ENCODE measurements at places on chromosomes 5 and 9.

GRCh38 chr9:20659474-20659967 lies 24.5 kb upstream of the FOCAD start:
- DNase-seq, result no peak

GRCh38 chr5:61055434-61056006 lies 106.7 kb downstream of the SMIM15 start:
- peak; percentile 76 for DNase-seq

DNA sequence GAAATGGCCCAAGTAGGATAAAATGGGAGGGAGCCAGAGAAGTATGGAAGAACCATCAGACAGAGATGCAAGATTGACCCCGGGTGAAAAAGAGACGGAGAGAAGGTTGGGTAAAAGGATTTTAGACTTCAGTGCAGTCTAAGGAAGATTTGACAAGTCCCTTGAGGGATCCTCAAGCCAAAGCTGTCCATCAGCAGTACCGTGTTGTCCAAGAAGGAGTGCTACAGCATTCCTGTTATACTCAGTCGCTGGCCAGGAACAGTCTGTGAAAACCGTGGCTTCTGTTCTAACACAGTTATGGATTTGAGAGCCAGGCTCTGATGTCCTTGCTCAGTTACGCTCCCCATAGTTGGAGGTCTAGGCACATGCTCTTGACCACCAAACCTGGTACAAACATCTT lies 383.9 kb upstream of the DAB2 start:
- DNase-seq, result no peak

- DNase-seq, result peak; percentile 72
Measured at GRCh38 chr5:168765551-168766425, 186.6 kb upstream of the PANK3 start.

DNA sequence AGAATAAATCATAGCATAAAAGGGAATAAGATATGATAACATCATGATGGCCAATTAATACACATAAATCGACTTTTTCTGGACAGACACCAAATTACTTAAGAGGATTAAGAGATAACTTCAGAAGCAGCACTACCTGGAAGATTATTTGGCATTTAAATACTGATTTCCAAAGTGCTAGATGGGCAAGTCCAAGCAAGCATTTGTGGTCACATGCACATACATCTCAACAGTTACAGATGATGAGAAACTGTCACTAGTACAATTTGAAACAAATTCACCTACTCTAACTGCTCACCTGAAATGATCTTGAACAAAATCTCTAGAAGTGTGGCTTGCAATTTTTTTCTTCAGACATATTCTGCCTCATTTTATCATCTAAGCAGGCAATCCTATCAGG lies 26.8 kb upstream of the RASGEF1C start:
- no peak for DNase-seq

All from stomach (tissue), 19 donors.